ENCODE measurements at places on chromosomes 4 and X.

GRCh38 chr4:89136525-89136924 lies 25.2 kb downstream of the TIGD2 start:
- DNase-seq = no peak

- no peak for DNase-seq
Measured at GRCh38 chr4:182174979-182175378, 68.2 kb upstream of the TENM3 start.

DNA sequence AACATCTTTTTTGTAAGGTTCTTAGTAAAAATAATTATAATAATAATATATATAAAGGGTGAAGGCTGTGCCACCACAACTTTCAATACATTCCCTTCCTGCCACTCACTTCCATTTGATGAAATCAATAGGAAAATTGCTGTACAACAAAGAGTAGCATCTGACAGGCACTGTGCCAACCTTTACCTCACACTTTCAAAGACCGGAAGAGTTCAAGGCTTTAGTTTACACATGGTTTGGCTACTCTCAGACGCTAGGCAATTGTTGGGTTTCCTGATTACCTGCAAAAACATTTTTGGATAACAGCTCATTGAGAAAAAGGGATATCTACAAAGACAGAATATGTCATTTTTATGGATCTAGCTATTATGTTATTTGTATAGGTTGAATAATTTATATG lies 5.5 kb upstream of the ING2 start:
- DNase-seq = no peak

DNA sequence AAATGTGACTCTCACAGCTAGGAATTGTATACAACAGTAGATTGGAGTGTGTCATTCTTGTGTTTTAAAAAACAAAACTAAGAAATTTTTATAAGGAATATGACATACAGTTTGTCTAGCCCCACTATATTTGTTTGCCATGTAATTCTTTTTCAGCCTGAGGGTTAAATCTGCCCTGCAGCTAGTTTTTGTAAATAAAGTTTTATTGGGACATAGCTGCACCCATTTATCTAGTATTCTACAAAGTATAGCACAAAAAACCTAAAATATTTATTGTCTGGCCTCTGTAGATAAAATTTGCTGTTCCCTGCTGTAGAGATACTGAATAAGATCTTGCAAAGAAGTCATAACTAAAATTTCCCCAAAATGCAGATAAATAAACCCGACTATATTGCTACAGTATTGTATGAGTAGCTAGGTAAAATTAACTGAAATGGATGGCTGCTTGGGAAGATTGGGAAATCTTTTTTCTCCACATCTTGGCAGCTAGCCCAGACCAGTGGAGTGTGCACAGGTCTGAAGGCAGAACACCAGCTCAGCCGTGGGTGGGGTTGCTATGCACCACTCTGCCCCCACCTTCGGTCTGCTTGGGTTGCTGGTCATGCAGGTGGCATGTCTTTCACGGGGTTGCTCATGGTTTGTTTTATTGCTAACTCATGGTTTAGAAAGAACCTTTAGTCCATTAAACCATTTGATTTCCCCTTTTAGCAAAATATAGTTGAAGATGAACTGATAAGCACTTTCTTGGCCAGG lies 127.9 kb downstream of the KLHL8 start:
- DNase-seq = peak; percentile 31

GRCh38 chr4:143281507-143282190 lies 55.0 kb upstream of the GAB1 start:
- DNase-seq = no peak

GRCh38 chr4:113103556-113103955 lies 54.1 kb downstream of the ANK2 start:
- DNase-seq = no peak

GRCh38 chr4:64464581-64464980 lies 55.3 kb upstream of the TECRL start:
- DNase-seq = no peak

- no peak for DNase-seq
Measured at GRCh38 chr4:106582103-106582502, 213.5 kb upstream of the GIMD1 start.

- DNase-seq = no peak
Measured at GRCh38 chr4:173501592-173502150, 28.4 kb downstream of the HAND2 start.
